ENCODE measurements at places on chromosomes 5 and 9.

GRCh38 chr5:134101686-134102439 is 12.6 kb upstream of the TCF7 start:
- peak; percentile 62 for DNase-seq

GRCh38 chr5:157862183-157862851 is 3.4 kb upstream of the CLINT1 start:
- no peak for DNase-seq

DNA sequence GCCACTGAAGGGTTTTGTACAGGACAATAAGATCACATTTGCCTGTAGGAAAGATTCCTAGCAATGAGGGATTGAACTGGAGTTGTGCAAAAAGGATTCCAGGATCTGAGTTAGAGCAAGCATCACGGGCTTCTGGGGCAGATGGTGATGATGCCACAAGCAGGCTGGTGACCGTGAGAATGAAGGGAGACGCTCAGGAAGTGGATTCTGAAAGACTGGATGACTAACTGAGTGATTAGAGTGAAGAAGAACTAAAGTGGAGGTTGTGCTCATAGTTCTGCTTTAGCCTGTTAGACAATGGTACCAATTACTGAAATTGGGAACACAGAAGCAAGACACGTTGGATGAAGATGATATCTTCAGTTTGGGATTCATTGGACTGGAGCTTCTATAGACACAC is 168.2 kb downstream of the CD180 start:
- DNase-seq: no peak

GRCh38 chr5:57298985-57299491 is 125.2 kb downstream of the GPBP1 start:
- peak; percentile 82 for DNase-seq

- DNase-seq: no peak
These were observed 1638.5 kb upstream of the C9orf72 start for GRCh38 chr9:29211580-29212396.

DNA sequence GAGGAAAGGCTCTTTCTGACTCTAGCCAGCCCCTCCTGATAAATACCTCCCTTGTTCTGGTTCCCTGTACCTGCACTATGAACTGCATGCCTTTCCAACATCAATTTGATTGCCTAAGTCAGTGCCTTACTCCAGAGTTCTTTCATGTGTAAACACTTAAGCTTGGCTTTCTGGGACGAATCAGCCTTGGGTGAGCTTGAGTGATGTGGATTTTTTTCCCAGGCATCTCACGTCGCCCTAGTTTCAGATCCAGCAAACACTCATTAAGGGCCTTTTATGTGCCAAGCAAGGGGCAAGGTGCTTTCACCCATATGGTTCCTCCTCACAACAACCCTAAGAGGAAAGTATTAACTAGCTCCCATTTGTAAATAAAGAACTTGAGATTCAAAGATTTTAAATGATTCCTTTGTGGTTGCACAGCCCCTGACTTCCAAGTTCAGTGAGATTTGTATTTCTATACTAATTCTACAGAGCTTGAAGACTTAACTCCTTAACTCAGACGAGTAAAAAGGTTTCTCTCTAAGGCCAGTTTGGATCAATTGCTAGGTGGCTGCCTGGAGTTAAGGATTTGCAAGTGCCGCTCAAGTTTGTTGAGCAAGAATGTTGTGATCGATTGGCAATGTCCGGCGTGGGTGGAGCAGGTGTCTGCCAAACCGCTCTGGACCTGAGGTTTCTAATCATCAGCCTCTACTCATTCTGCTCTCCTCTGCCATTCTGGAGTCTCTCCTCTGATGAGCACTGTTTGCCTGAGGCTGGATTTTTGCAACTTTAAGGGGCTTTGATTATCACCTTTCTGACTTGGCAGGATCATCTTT is 20.2 kb upstream of the TJP2 start:
- DNase-seq: no peak

DNA sequence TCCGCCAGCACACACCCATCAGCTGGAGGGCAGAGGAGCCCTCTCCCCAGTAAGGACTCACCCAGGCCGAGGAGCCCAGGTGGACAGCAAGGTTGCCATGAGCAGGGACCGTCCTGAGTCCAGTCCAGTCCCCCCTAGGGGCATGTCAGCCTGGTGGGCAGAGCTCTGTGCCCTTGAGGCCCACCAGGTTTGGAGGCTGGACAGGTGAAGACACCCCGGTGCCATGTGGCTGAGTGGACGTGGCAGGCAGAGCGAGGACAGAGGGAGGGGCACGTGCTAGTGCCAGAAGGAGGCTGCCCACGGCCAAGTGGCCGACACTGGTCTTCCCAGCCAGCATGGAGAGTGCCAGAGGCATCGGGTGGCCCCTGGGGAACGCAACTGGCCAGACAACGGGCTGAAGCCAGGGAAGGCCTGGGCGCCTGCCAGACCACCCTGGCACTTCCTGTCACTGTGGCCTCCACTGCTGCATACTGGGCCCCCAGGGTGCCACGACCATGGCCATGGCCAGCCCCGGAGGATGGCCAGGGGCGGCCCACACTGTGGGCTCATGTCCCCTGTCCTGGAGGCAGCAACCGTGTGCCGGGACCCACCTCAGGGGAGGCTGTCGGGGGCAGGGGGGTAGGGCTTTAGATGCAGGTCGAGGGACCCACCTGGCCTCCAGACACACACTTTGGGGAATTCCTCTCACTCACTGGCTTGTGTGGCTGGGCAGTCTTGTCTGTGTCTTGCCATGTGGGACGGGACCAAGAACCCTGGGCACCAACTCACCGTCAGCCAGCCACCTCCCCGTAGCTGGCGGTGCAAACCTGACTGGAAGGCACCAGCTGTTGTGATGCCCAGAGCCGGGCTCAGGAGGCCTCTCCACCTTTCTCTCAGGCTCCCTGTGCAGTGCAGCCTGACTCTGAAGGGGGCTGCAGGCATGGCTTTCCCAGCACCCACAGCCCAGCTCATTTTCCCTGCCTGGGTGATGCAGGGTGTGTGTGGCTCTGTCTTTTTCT is 42.3 kb upstream of the LPCAT1 start:
- no peak for DNase-seq

DNA sequence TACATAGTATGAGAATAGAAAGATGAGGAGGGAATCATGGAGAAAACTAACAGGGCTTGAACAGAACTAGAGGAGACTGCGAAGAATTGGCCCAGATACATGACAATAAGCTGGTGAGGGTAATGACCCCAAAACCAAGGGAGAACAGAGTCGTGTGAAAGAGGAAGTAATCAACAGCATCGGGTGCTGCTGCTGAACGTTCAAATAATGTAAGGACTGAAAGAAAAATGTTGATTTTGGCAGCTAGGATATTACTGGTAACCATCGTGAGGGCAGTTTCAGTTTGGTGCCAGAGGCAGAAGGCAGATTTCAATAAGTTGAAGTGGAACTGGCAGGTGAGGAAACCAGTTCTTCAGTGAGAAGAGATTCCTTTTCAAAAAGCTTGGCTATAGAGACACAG is 66.8 kb upstream of the SMC2 start:
- DNase-seq: no peak

DNA sequence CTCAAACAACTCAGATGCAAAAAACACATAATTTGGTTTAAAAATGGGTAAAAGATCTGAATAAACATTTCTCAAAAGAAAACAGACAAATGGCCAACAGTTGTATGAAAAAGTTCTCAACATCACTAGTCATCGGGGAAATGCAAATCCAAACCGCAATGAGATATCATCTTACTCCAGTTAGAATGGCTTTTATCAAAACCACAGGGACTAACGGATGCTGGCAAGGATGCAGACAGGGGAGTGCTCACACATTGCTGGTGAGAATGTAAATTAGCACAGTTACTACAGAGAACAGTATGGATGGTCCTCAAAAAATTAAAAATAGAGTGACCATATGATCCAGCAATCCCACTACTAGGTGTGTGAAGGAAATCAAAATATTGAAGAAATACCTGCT is 589.1 kb upstream of the ADAMTS16 start:
- DNase-seq: no peak

DNA sequence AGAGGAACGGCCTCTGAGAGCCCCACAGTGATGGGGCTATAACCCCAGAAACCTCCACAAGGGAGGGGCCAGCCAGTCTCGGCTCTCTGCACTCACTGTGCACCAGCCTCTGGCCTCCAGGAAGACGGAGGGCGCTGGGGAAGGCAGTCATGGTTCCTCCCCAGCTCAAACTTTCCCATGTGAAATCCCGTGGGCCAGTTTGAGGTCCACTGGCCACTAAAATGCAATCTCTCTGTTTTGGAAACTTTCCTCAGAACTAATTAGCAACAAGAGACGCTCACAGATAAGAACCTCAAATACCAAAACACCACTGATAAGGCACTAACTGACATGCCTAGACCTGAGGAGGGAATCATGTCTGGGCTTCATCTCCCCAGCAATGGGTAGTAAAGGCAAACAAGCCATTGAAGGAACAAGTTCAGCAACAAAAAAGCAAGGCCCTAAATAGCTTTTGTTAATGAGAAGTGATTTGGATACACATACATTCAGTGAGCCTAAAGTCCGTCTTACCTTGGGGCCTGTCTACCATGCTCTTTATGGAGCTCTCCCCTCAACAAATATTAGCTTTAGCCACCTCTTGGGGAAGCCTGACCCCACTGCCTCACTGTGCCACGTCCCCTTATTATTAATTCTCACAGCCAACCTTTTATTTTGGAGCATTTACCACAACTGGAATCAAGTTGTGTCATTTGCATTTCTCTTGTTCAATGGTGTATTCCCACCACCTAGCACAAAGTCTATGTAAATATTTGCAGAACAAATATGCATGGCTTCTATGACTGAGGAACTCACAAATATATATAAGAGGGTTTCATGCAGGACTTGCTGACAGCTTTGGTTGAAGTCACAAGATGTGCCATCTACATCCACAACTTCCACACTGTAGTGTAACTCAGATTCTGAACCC is 56.1 kb upstream of the GLRX start:
- DNase-seq: no peak

DNA sequence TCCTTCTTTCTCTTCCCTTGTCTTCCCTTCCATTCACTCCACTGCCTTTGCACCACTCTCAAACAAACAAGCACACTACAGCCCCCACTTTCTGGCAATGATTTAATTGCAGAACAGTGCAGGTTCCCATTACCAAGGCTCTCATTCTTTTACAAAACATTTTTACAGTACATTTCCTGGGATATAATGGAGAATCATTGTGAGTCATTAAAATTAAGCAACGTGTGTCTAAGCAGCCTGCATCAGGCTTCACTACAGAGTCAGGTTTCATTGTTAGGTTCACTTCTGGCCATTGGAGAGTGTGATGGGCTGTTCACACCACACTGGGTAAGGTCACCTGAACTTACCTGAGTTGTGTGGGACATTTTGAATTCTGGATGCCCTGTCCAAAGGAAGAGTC is 303.5 kb downstream of the TRIM32 start:
- peak; percentile 32 for DNase-seq

Measured in PC-3 (cell line).